ENCODE measurements at places on chromosomes 2 and 18.

DNA sequence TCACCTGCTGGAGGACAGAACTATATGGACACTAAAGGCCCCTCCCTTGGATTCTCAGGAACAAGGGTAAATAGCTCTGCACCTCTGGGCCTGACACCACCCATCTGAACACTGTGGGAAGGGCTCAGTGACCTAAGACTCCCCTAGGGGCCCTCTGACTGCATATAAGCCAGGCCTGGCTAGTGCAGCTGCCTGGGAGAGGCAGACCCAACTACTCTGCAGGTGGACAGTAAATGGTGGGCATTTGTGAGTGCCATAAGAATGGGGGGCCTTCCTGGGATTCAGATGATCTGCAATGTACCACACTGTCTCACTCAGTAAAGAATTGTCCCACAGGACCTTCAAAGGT is 11.2 kb upstream of the WIPF1 start:
- peaks cover 7% of the 10 kb centered on the region for H3K36me3 ChIP-seq
- peak overlapping the region; percentile 61 for H3K4me3 ChIP-seq
- peak overlapping the region; percentile 99 for H3K27ac ChIP-seq
- H3K27me3 ChIP-seq = no peaks in the 10 kb centered on the region
- no peak for DNase-seq
- H3K4me1 ChIP-seq = peaks cover 95% of the 10 kb centered on the region

GRCh38 chr2:69639266-69639665 is 4.3 kb downstream of the AAK1 start:
- no peak for DNase-seq
- no peak overlapping the region for H3K27ac ChIP-seq
- H3K4me3 ChIP-seq = no peak overlapping the region
- peaks cover 51% of the 10 kb centered on the region for H3K27me3 ChIP-seq

GRCh38 chr2:156884216-156884615 is 373.3 kb upstream of the GALNT5 start:
- H3K27me3 ChIP-seq = no peaks in the 10 kb centered on the region
- H3K27ac ChIP-seq = no peak overlapping the region
- no peak overlapping the region for H3K4me3 ChIP-seq
- no peaks in the 10 kb centered on the region for H3K36me3 ChIP-seq
- DNase-seq = no peak

DNA sequence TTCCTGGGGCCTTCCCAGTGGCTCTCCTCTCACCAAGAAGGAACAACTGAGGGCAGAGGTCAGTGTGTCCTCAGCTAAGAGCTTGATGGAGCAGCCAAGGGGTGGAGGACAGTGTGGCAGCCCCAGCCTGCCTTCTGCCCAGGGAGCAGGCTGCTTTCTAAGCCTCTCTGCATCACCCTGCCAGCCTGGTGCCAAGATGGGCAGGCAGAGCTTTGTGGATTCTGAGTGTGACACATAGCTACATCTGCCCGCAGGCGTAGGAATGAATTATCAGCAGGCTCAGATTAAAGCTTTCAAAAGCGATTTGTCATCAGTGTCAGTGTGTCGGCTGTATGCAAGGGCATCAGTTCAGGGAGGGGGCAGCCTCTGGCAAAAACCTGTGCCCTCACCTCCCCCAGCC is 8.7 kb downstream of the MAL start:
- H3K4me3 ChIP-seq = no peak overlapping the region
- peaks cover 27% of the 10 kb centered on the region for H3K27me3 ChIP-seq
- no peak overlapping the region for H3K27ac ChIP-seq
- peaks cover 26% of the 10 kb centered on the region for H3K36me3 ChIP-seq
- DNase-seq = no peak
- H3K4me1 ChIP-seq = no peaks in the 10 kb centered on the region

GRCh38 chr2:233354971-233355574 is 779 bp downstream of the DGKD start:
- no peaks in the 10 kb centered on the region for H3K27me3 ChIP-seq
- peak overlapping the region; percentile 98 for H3K4me3 ChIP-seq
- H3K36me3 ChIP-seq = peaks cover 5% of the 10 kb centered on the region

DNA sequence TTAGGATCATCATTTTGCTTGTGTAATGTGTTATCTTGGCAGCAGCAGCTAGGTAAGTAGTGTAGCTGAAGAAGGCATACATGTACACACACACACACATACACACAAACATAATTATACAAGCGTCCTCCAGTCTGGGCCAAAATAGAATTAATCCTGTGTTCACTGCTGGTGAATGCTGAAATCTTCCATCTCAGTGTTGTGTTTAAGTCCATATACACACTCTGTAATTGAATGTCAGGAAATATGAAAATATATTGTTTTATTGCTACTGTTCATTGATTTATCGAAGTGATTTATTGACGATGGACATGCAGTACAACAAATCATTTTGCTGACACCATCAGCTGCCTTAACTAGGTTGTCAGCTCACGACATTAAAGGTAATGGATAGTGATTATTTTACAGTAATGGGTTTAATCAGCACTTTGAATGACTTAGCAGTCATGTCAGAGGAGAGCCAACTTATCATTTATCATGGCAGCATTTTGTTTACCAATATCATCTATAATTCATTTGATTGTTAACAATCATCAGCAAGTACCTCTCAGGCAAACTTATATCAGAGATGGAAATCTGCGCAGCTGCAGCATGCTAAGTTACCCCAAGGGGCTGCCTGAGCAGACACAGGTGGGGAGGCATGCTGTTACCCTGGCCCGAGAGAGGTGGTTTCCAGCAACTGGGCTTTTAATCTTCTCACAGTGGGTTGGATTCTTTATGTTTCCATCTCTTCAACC is 83.7 kb upstream of the FSHR start:
- no peak overlapping the region for H3K27ac ChIP-seq
- no peak for DNase-seq
- H3K36me3 ChIP-seq = no peaks in the 10 kb centered on the region
- H3K27me3 ChIP-seq = no peaks in the 10 kb centered on the region
- H3K4me3 ChIP-seq = no peak overlapping the region

DNA sequence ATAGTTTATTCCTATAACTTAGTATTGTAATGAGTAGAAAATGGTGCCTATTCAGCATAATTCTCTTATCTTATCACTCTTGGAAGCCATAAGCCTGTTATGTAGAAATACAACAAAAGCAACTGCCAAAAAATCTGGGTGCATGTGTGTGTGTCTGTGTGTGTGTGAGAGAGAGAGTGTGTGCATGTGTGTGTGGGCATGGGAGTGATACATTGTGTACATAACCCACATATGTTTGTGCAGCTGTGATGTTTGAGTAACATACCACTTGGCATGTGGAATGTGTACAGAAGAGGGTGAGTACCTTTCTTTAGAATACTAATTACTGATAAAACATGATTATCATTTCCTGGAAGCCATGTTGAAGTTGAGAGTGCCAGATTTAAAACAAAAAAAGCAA is 642.3 kb upstream of the SYT4 start:
- DNase-seq = no peak
- no peak overlapping the region for H3K4me3 ChIP-seq
- H3K27me3 ChIP-seq = no peaks in the 10 kb centered on the region
- no peaks in the 10 kb centered on the region for H3K4me1 ChIP-seq
- no peak overlapping the region for H3K27ac ChIP-seq

DNA sequence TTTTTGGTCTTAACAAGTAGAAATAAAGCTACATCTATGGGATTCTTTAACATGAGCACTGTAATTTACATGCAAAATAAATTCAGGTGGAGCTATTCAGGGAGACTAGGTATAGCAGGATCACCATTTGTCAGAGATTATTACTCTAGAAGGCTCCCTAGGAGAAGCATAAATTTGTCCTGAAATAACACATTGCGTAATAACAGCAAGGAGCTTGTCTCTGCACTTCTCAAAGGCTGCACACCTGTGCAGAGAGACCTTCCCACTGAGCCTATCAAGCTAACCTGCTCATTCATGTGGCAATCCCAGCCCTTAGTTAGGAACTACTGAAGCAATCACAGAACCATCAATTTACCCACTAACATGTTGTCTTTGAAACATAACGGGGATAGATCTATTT is 437.4 kb upstream of the MC4R start:
- no peak overlapping the region for H3K4me3 ChIP-seq
- DNase-seq = no peak
- H3K4me1 ChIP-seq = no peaks in the 10 kb centered on the region
- H3K27ac ChIP-seq = no peak overlapping the region
- no peaks in the 10 kb centered on the region for H3K27me3 ChIP-seq

Measured in naive B cell (primary cell).